Sigmoid colon (tissue), 7 donors: ENCODE measurements at places on chromosomes 2 and 18. TPM values are rescaled to one million over a fixed set of nuclear protein-coding genes. Genes with fewer than 3 reads are reported as not detected.

- DNase-seq = no peak
- H3K27ac ChIP-seq = no peak overlapping the region
- peaks cover 13% of the 10 kb centered on the region for H3K4me1 ChIP-seq
- H3K36me3 ChIP-seq = no peaks in the 10 kb centered on the region
- no peak overlapping the region for H3K4me3 ChIP-seq
- H3K27me3 ChIP-seq = no peaks in the 10 kb centered on the region
Measured at GRCh38 chr2:86368161-86368824, 30.9 kb upstream of the REEP1 start.

GRCh38 chr18:67519592-67519991 lies 3.1 kb upstream of the DSEL start:
- no peak overlapping the region for H3K4me3 ChIP-seq
- peak overlapping the region; percentile 53 for H3K27ac ChIP-seq

PSMA8 gene
- total RNA-seq = not detected

ATP8B1 gene
- 8.2 TPM for total RNA-seq

HTR2B gene
- 18.3 TPM for total RNA-seq

GRCh38 chr18:57748770-57749603 lies 54.1 kb downstream of the ATP8B1 start:
- H3K36me3 ChIP-seq = no peaks in the 10 kb centered on the region
- H3K4me1 ChIP-seq = peaks cover 41% of the 10 kb centered on the region
- peak overlapping the region; percentile 59 for H3K27ac ChIP-seq
- H3K4me3 ChIP-seq = no peak overlapping the region
- H3K27me3 ChIP-seq = no peaks in the 10 kb centered on the region

SCYGR4 gene
- not detected for total RNA-seq

- H3K27ac ChIP-seq = peak overlapping the region; percentile 94
- no peaks in the 10 kb centered on the region for H3K27me3 ChIP-seq
- no peaks in the 10 kb centered on the region for H3K36me3 ChIP-seq
- DNase-seq = no peak
- no peak overlapping the region for H3K4me3 ChIP-seq
Measured at GRCh38 chr2:205714789-205715720, 32.8 kb downstream of the NRP2 start.
